Activated CD4-positive, alpha-beta T cell treated with anti-CD3 and anti-CD28 coated beads for 4 hours (primary cell): ENCODE measurements at places on chromosomes 6 and 20.

DNA sequence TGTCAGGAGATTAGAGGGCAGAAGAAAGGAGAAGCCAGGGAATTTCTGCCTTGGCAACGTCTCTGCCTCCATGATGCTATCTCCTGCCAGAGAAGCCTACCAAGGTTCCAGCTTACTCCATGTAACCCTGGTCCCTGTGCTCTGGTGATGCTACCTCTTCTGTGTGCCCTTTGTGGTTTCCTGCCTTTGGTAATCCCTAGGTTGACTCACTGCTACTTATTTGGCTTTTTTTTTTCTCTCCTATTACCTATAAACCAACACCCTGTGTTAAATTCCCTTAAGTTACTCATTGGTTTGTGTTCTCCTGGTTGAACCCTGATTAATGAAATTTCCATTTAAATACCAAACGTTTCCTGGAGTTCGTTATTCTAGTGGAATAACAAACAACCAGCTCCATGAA is 527.8 kb upstream of the FLRT3 start:
- no peak for DNase-seq

DNA sequence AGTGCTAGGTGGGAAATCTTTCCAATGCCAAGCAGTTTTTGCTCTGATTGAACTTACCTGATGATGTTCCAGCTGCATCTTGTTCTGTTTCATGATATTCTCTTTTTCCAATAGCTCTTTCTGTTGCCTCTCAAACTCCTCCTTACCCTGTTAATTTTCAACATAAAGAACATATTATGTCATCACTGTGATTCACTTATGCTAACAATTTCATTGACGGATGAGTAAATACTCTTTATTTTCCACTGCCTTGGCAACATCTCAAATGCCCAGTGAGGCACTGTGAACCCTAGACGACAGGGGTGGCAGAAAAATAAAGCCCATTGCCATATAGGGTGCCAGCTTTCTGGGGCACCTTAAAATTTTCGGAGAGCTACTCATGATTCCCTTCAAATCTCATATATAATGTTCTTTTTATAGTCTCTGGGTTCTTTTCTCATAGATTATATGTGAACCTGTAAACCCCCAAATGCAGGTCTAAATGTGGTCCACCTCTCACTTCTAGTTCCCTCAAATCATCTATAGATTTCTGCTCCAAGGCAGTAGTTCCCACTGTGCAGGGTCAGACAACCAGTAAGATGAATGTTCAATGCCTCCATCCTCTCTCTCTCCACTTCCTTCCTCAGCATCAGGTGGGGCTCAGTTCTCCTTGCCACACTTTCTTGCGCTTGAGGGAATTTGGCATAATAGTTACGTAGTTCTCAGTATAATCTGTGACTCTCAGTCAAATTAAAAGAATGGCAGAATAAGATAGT is 44.1 kb downstream of the NEDD9 start:
- no peak for DNase-seq

DNA sequence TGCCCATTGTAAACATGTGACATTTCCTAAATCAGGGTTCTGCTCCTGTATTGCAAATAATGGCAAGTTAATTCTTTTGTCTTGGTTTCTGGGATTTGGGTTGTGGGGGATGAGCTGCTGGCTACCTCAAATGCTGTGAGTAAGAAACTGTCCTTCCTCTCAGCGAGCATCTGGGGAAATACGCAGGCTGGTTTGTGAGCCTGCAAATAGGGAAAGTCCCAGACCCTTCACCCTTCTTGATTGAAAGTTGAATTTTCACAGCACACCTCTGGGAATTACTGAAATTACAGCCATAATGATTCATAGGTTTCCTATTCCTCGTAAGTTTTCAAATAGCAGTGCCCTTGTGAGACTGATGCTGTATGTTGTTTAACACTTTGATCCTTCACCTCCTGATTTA is 138.1 kb downstream of the TBXT start:
- no peak for DNase-seq

- DNase-seq, result no peak
Observed at GRCh38 chr6:130577178-130577919, 211.5 kb downstream of the TMEM200A start.

- no peak for DNase-seq
Observed at GRCh38 chr6:148674306-148674705, 72.5 kb upstream of the UST start.

GRCh38 chr6:89644864-89645263 is 6.3 kb upstream of the LYRM2 start:
- DNase-seq, result no peak

DNA sequence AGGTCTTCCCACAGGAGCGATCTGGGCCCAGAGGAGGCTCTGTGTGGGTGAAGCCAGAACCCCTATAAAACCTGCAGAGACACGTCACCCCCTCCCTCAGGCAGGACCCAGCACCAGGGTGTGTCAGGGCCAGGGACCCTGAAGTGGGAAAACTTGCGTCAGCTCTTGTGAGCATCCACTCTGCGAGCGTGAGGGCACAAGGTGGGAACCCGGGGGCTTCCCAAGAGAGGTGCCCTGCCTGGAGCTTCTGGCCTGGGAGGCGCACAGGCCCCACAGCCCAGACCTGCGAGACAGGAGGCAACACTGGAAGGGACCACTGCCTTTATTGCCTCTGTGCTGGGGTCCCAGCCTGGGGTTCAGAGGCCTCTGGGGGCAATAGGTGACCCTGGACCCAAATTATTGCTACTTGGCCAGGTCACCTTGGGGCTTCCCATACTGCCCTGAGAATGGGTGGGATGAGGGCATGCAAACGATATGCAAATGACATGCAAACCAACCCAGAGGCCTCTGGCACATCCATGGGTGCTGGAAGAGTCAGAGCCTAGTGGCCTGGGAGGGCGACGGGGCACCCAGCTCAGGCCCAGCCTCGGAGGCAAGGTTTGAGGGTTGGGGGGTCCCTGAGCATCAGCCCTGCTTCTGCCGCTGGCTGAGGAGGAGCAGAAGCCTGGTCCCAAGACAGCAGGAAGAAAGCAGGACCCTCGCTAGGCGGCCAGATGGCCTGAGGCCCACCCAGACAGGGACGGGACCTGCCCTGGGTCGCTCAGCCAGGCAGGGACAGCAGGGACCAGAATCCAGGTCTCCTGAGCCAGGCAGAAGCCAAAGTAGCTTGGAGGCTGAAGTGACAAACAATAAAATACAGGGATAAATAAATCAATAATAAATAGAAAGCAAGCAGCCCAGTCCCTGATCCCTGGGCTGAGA is 5.1 kb upstream of the C20orf144 start:
- no peak for DNase-seq

DNA sequence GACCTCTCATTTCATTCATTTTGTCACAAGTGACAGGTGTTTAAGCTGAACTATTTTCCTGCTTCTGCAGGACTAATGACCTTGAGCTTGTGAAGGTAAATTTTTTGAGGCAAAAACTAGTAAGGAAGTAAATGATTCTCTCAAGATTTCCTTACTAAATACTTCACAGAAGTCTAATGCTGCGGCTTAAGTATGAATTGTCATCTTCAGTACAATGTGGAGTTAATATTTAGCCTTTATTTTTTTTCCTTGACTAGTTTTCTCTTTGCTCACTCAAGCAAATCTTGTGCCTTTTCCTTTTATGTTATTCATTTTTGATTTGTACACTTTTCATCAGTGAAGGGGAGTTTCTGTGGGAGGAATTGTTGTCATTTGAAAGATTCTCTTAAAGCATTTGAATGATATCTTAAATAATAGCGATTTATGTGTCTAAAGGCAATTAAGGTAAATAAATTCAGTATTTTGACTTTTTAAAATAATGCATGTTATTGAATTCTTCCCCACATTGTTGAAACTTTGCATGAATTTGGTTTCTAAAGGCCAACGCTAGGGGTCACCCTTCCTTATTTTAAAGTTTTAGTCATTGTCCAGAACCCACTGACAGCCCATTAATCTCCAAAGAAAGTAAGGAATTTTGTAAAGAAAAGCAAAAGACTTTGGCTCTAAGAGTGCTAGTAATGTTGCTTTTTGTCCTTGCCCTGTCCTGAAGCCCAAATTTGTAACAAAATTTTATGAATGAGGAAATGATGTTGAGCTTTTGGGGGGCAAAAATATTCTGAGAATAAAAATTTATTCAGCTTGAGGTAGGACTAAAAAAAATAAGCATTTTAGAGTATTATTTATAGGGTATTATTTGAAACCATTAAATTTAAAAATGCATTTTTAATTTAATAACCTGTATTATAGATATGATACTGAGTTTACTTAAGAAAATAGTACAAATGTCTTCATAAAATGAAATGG is 157.4 kb upstream of the LAMA2 start:
- no peak for DNase-seq

- no peak for DNase-seq
Observed at GRCh38 chr6:117270055-117270842, 4.9 kb downstream of the VGLL2 start.

DNA sequence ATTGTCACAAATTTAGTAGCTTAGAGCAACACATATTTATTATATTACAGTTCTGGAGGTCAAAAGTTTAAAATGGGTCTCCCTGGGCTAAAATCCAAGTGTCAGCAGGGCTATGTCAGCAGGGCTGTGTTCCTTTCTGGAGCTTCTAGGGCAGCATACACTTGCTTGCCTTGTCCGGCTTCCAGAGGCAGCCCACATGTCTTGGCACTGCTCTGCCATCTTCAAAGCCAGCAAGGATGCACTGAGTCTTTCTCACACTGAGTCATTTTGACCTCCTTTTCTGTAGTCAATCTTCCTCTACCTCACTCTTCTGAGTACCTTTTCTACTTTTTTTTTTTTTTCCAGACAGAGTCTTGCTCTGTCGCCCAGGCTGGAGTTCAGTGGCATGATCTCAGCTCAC is 39.0 kb downstream of the ADGRF4 start:
- no peak for DNase-seq

- DNase-seq, result no peak
Observed at GRCh38 chr6:116571683-116572000, 338 bp downstream of the RWDD1 start.

DNA sequence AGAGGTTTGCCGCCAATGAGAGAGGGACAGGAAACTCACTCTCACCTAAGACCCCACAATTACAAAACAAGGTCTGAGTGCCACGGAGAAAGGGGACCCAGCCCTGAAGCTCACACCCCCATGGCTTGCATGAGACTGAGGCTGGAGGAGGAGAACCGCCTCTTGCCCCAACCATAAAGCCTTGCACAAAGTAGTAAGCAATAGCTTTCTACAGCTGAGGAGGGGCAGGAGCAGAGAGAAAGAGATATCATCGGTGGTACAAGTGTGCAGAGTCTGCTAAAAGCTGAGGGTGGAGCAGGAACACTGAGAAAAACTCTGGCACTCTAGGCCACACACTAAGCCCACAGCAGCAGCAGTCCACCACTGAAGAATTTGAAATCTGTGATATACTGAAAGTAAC is 37.7 kb downstream of the OSTM1 start:
- no peak for DNase-seq

- no peak for DNase-seq
Observed at GRCh38 chr6:135540207-135540840, 42.8 kb upstream of the AHI1 start.

- DNase-seq, result no peak
Observed at GRCh38 chr20:17889226-17889625, 79.4 kb downstream of the SNX5 start.

- no peak for DNase-seq
Observed at GRCh38 chr6:82484737-82485626, 121.4 kb downstream of the TPBG start.

DNA sequence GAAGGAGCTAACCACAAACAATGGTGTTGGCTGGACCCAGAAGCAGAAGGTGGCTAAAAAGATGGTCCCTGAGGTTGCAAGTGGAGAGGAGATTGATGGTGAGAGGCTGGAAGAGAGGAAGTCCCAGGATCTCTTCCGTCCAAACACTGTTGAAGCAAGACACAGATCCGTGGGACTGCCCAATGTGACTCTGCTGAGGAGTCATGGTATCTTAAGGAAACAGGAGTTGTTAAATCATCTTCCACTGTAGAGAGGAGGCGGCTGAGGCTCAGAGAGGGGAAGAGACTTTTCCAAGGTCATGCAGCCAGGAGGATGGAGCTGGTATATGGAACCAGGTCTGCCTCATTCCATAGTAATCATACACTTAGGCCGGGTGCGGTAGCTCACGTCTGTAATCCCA is 4.1 kb upstream of the ZNF335 start:
- no peak for DNase-seq

- DNase-seq, result no peak
Observed at GRCh38 chr6:8108031-8108660, 5.8 kb upstream of the EEF1E1 start.

GRCh38 chr20:33400812-33401183 is 521 bp downstream of the CDK5RAP1 start:
- DNase-seq, result no peak

- no peak for DNase-seq
Observed at GRCh38 chr6:4351520-4352321, 216.3 kb upstream of the ECI2 start.

GRCh38 chr6:104357928-104358327 is 501.8 kb downstream of the HACE1 start:
- DNase-seq, result no peak

- DNase-seq, result no peak
Observed at GRCh38 chr6:161631676-161632194, 357.9 kb upstream of the AGPAT4 start.

GRCh38 chr6:87210979-87211378 is 55.6 kb downstream of the ZNF292 start:
- no peak for DNase-seq
